ENCODE measurements at places on chromosomes 16 and 17. TPM values are rescaled to one million over a fixed set of nuclear protein-coding genes. Genes with fewer than 3 reads are reported as not detected.

CRISPLD2 gene
- 0.43 TPM for total RNA-seq

SLC2A4 gene
- 0.50 TPM for total RNA-seq

NPIPB9 gene
- 4.9 TPM for total RNA-seq

DNA sequence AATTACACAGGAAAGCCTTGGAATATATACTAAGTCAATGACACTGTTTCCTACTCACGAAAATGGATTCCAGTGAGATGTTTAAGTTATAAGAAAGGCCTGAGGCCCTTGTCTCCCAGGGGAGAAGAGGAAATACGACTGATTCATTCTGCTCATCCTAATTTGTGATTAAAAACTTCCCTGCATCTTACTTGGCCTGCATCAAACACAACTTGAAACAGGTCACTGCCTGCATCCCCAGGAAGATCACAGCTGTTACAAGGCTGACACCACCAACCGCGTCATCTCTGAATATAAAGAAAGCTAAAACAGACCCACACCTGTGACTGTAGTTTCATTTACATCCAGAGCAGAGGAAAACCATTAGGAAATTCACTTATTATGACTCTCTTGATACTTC, 121.9 kb downstream of the DNAH3 start:
- DNase-seq: no peak
- no peak overlapping the region for H3K4me3 ChIP-seq
- no peaks in the 10 kb centered on the region for H3K36me3 ChIP-seq
- H3K27me3 ChIP-seq: no peaks in the 10 kb centered on the region
- H3K27ac ChIP-seq: no peak overlapping the region

- no peaks in the 10 kb centered on the region for H3K4me1 ChIP-seq
- no peak overlapping the region for H3K4me3 ChIP-seq
- no peaks in the 10 kb centered on the region for H3K36me3 ChIP-seq
- no peak overlapping the region for H3K27ac ChIP-seq
- DNase-seq: no peak
- H3K27me3 ChIP-seq: peaks cover 22% of the 10 kb centered on the region
These were observed 123.2 kb downstream of the HS3ST2 start for GRCh38 chr16:22937169-22937568.

- H3K4me1 ChIP-seq: no peaks in the 10 kb centered on the region
- no peak for DNase-seq
- peaks cover 35% of the 10 kb centered on the region for H3K27me3 ChIP-seq
- H3K27ac ChIP-seq: no peak overlapping the region
These were observed 29.6 kb downstream of the C16orf82 start for GRCh38 chr16:27096375-27096774.

DNA sequence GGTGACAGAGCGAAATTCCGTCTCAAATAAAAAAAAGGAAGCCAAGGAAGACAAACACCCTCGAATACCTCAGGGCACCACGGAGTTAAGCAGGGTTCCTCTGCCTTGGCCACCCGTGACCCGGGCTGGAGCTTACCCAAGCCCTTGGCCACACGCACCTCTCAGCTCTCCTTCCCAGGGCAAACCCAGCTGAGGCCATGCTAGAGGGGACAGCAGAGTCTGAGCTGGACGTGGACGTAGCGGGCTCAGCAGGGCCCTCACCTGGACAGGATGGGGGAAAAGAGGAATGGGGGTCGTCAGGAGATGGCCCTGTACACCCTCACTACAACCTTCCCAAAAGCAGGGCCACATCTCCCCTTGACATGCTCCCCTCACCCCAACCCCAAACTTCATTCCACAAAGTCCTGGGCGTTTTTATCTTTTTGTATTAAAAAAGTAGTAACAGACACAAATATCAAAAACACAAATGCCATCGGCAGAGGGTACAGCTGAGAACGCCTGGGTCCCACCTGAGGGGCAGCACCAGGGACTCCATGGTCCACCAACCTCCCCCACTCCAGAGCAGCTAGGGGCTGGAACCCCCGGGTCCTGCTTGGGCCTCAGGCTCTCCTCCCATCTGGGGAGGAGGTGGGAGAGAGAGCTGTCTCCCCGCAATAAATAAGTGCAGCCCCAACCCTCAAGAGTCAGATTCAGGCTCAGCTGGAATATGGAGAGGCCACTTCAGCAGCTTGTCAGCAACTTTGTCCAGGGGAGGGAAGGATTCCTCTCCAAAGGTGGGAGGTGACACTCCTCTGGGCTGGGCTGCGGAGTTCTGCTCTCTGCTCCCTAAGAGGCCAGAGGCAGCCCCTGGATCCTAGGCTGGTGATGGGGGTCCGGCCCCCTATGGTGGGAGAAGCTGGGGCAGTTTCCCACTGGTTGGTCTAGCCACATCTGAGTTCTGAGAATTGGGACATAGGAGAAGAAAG, 11.9 kb downstream of the PER1 start:
- no peaks in the 10 kb centered on the region for H3K36me3 ChIP-seq
- H3K4me1 ChIP-seq: no peaks in the 10 kb centered on the region
- H3K27me3 ChIP-seq: no peaks in the 10 kb centered on the region
- H3K4me3 ChIP-seq: no peak overlapping the region

DNA sequence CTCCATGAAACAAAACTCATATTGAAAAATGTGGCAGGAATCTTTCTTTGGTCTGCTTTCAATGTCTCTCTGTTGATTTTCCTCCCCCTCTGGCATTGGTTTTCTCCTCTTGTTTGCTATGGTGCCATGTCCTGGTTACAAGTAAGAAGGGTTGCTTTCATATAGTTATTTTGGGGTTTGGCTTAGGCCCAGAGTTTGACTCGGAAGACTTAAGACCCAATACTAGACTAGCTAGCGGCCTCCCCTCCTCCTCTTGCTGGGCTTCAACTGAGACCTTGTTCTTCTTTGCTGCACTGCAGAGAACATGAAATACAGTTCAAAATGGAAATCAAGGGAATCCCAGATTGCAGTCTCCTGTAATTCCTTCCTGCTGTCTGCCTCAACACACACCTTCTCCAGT, 30.0 kb upstream of the CLEC18A start:
- peaks cover 5% of the 10 kb centered on the region for H3K36me3 ChIP-seq
- H3K27me3 ChIP-seq: no peaks in the 10 kb centered on the region
- no peak overlapping the region for H3K4me3 ChIP-seq

DNA sequence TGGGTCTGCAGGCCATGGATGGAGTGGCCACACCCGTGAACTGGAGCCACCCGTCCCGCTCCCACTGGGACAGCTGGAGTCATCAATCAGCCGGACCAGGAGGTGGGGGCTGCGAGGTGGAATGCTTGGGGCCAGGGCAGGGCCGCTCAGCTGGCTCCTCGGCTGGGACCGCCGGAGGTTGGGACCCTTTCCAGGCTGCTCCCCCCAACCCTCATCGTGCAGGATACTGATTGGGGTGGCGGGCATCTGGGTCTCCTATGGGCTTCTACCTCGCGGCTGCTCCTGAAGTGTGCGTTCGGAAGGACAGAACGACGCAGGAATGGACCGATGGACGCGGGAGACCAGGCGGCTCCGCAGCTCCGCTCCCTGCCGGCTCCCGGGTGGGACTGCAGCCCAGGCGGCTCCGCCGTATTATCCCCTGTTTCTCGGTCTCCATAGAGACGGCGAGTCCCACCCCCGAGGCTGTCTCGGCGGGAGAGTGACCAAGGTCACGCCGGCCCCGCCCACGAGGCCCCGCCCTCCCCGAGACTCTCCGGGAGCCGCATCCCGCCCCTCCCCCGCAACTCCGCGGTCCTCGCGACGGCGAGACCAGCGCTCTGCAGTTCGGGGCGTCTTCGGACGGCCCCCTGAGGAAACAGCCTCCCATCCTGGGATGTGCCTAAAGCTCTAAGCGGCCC, at the start of gene TPPP3:
Gene TPPP3 (minus strand): TSS at position 388 of the 677 bp plus-strand sequence. CDS start 2,387 bp downstream, outside the sequence.
- peak within 1 kb of the TSS; percentile 78 for H3K4me3 ChIP-seq
- peak; percentile 65 for DNase-seq
- H3K36me3 ChIP-seq: no peaks in the 10 kb centered on the region
- H3K27ac ChIP-seq: no peak within 1 kb of the TSS
- H3K27me3 ChIP-seq: peaks cover 14% of the 10 kb centered on the region

GRCh38 chr17:62790564-62790986, 17.5 kb downstream of the MARCHF10 start:
- peaks cover 10% of the 10 kb centered on the region for H3K36me3 ChIP-seq
- H3K4me3 ChIP-seq: no peak overlapping the region
- H3K27ac ChIP-seq: no peak overlapping the region

DNA sequence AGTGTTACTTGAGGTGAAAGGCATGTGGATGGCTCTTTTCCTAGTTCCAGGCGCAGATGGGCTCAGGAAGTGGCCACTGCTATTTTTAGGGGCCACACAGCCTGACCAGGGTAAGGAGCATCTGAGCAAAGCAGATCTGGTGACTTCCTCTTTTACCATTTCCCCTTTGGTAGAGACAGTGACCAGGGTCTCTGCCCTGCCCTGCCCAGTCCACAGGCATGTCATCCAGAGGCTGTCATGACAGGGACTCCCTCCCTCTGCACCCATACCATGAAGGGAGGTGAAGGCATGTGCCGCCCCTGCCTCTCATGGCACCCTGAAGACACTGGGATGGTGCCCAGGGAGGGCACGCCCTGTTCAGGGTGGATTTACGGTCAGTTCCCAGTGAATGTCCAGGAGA, 2.2 kb downstream of the PLA2G15 start:
- H3K27ac ChIP-seq: no peak overlapping the region
- DNase-seq: no peak
- no peak overlapping the region for H3K4me3 ChIP-seq
- H3K4me1 ChIP-seq: peaks cover 15% of the 10 kb centered on the region
- H3K27me3 ChIP-seq: no peaks in the 10 kb centered on the region

- H3K4me1 ChIP-seq: peaks cover 79% of the 10 kb centered on the region
- H3K36me3 ChIP-seq: no peaks in the 10 kb centered on the region
- H3K27ac ChIP-seq: peak overlapping the region; percentile 59
- no peaks in the 10 kb centered on the region for H3K27me3 ChIP-seq
- no peak for DNase-seq
These were observed 46.7 kb downstream of the ANKRD11 start for GRCh38 chr16:89443727-89444084.

GRCh38 chr17:68295086-68295485, 3.8 kb downstream of the ARSG start:
- H3K4me1 ChIP-seq: peaks cover 47% of the 10 kb centered on the region
- H3K4me3 ChIP-seq: peak overlapping the region; percentile 10
- no peaks in the 10 kb centered on the region for H3K36me3 ChIP-seq
- H3K27ac ChIP-seq: no peak overlapping the region
- H3K27me3 ChIP-seq: peaks cover 2% of the 10 kb centered on the region
- DNase-seq: no peak
